Activated naive CD4-positive, alpha-beta T cell treated with anti-CD3 and anti-CD28 coated beads for 36 hours (primary cell): ENCODE measurements at places on chromosomes 5 and 9.

- no peak for DNase-seq
Observed at GRCh38 chr9:34426347-34427074, 31.9 kb downstream of the FAM219A start.

- DNase-seq, result no peak
Observed at GRCh38 chr9:79043916-79044315, 527.8 kb upstream of the TLE4 start.

GRCh38 chr5:151094030-151094851 lies 13.4 kb upstream of the TNIP1 start:
- peak; percentile 76 for DNase-seq

DNA sequence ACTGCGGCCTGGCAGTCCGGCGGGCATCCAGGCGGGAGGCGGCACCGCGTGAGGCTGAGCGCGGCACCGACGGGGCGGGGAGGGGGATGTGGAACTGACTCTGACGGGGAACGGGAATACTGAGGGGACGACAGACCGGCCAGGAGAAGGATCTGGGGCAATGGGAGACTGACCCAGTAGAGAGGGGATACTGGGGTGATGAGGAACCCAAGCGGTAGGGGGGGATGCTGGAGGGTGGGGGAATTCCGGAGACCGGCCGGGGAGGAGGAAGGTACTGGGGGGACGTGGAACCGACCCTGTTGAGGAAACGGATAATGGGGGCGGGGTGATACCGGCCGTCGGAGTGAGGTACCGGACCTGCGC lies 423 bp downstream of the IPPK start:
- DNase-seq, result peak; percentile 18

- DNase-seq, result no peak
Observed at GRCh38 chr9:33128570-33128969, 38.6 kb downstream of the B4GALT1 start.

- no peak for DNase-seq
Observed at GRCh38 chr5:57166276-57166675, 7.6 kb upstream of the GPBP1 start.

DNA sequence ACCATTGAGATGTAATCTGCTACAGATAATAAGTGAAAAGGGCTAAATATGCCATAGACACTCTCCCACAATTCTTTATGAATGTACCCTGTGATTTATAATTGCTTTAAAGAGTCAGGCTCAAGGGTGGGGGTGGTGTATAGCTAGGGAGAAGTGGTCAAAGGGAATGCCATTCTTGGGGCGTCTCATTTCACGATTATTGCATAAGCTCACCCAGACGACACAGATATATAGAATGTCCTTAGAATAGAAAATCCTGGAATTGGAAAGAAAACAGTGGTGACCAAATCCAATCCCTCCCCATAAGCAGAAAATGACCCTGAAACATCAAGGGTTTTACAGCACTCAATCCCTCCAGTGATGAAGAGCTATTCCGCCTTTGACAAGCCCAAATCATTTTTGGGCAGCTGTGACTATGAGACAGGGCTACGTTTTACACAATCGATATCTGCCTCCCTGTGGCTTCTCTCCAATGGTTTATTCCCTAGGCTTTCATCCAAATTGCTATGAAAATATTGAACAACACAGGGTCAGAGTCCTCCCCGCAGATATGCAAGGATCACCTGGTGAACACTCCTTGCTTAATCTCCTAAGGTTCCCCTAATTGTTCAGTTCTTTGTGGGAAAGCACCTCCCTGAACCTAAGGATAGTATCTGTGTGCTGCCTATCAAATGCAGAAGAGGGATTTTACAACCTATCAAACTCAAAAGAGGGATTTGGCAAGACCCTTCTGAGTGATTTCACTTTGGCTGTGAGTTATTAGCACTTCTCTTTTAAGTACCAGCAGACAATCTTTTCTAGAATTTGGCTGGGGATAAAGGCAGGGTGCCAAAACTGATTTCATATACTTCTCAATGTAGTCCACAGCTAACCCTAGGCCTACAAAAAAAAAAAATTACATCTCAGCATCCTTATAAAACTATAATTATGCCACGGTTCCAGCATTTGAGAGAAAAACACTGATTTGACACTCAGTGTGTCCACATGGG lies 144.9 kb upstream of the CDH6 start:
- no peak for DNase-seq

DNA sequence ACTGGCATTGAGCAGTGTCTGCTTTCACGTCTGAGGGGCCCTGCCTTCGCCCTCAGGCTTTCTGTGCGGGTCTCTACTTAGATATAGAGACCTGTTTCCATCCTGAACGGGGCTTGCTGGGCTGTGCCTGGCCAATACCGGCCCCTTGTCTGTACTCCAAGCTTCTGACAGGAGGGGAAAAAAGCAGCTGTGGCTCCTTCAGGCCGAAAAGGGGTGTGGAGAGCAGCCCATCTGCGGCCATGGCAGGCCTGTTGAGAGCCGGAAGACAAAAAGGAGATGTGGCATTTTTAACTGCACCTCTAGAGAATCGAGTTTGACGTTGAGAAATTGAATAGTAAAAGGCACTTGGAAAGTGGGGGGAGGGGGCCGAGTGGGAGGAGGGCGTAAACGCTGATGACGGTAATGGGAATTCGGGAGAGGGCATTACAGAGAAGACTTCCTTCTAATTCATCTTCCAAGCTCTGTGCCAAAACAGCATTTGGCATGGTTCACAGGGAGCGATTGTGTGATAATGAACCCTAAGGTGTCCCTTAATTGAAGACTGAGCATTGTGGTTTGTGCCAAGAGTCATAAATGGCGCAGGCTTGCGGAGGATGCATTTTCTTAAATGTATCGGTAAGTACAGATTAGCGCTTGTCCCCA lies 25.1 kb upstream of the PRDM12 start:
- no peak for DNase-seq

- peak; percentile 13 for DNase-seq
Observed at GRCh38 chr9:124660341-124660801, 110.7 kb downstream of the NR6A1 start.

DNA sequence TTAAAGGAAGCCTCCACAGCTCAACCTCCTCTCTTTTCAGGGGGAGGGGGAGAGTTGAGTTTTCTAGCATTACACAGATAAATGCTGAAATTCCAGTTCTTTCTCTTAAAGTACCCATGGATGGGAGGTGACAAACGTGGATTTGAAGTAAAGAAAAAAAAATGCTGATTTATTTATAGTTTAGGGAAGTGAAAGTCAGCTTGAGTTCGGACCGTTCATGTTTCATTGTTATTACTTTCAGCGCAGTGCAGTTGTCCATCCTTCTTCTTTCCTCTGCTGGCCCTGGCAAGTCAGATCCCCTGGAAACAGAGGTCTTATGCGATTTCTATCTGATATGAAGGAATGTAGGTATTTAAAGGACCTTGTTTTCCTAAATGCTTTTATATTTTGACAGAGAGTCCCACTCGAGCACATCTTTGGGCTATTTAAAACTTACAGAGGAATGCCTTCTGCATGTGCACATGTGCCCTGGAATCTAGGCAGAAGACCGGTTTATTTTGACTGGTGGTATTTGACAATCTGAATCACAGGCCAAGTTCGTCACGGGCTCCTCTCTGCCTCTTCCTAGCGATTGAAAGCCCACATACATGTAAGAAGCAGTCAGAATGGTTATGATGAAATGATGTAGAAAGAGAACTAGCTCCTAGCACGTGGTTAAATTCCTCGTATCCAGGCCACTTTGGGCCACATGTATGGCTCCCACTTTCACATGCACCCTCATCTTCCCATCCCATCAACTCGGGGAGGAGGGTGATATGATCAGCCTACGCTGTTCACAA lies 385.2 kb upstream of the KLF4 start:
- DNase-seq, result no peak

DNA sequence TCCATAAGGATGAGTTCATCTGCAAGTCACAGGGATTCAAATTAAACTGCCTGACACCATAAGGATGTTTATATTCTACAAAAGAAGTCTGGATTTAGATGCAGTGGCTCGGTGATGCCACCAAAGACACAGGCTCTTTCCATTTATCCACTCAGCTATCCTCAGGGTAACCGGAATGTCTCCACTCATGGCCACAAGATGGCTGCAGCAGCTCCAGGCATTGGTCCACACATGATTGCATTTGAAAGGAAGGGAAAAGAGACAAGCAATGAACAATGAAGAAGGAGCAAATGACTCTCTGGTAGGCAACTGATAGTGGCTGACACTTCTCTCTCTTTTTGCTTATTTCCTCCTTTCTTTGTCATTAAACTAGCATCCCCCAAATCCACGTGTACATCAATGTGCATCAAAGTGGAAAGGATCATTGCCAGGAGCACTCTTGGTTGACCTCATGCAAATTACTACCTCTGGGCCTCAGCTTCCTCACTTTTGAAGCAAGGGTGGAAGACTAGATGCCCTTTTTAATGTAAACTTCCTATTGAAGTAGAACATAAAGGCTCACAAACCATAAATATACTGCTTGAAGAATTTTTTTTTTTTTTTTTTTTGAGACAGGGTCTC lies 7.2 kb upstream of the SNX30 start:
- DNase-seq, result no peak
